ENCODE measurements at places on chromosomes 12 and 14.

DNA sequence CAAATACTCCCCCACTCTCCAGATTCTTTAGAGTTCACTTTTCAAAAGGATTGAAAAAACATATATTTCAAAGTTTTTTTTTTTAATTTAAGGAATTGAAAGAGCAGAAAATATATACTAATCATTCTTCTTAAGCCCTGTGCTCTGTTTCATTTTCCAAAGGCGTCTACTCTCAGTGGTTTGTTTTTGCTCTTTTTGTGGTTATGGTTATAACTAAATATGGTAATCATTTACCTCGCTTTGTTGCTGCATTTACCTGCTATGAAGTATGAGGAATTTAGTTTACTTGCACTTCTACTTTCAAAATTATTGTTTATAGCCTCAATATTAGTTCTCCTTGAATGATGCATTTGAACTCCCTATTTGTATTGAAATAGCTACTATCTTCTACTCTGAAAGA lies 55.9 kb upstream of the LRRK2 start:
- DNase-seq, result no peak

GRCh38 chr12:78018939-78019338 lies 188.2 kb downstream of the NAV3 start:
- DNase-seq, result no peak

GRCh38 chr12:31518680-31519227 lies 72.2 kb downstream of the DENND5B start:
- no peak for DNase-seq

- DNase-seq, result no peak
Observed at GRCh38 chr14:24311837-24312615, 724 bp downstream of the LTB4R start.

DNA sequence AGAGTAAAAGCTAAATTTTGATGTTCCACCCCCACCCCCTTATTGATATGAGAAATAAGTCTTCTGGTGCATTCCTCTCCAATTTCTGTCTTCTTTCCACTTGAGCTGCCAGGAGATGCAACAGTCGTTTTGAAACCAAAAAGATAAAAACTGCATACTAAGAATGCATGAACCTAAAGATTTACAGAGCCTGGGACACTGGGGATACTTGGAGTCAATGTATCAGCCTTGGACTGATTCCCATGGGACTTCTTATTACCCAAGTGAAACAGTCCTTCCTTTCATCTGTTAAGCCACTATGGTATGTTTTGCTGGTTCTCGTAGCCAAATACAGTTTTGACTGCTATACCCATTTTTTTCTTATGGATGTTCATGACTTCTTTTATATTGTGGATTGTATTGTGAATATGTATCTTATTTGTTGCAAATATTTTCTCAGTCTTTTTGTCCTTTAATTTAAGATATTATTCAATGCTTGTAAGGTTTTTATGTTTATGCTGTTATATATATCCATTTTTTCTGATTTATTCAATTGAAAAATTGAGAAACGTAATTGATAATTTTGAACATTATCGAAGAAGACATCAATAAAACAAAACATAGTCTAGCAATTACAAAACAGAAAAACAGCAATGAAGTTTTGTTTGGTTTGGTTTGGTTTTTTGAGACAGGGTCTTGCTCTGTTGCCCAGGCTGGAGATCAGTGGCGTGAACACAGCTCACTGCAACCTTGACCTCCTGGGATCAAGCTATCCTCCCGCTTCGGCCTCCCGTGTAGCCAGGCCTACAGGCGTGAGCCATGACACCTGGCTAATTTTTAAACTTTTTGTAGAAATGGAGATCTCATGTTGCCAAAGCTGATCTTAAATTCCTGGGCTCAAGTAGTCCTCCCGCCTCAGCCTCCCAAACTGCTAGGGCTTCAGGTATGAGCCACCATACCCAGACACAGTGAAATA lies 85.4 kb upstream of the ETV6 start:
- no peak for DNase-seq

GRCh38 chr14:101372894-101373620 lies 188.2 kb upstream of the DIO3 start:
- no peak for DNase-seq

DNA sequence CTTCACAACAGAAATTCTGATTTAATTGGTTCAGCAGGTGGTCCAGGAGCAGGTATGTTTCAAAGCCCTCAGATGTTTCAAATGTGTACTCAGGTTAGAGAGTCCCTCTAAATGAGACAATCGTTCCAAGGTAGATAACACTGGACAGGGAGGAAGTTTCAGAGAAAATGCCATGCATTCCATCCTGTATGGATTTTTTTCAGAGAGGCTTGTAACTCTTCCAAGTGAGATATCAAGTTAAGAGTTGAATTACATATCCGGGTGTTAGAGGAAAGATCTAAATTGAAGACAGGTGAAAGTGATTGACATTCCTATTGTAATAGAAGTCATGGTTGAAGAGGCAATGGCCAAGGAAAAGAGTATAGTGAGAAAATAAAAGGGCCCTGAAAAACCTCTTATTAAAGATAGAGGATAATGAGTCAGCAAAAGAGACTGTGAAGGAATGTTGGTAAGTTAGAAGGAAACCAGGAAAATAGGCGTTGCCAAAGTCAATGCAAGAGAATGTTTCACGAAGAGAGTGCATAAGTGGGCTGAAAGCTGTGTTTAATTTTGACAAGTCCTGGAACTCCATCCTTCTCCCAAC lies 105.8 kb downstream of the BMP4 start:
- DNase-seq, result no peak

DNA sequence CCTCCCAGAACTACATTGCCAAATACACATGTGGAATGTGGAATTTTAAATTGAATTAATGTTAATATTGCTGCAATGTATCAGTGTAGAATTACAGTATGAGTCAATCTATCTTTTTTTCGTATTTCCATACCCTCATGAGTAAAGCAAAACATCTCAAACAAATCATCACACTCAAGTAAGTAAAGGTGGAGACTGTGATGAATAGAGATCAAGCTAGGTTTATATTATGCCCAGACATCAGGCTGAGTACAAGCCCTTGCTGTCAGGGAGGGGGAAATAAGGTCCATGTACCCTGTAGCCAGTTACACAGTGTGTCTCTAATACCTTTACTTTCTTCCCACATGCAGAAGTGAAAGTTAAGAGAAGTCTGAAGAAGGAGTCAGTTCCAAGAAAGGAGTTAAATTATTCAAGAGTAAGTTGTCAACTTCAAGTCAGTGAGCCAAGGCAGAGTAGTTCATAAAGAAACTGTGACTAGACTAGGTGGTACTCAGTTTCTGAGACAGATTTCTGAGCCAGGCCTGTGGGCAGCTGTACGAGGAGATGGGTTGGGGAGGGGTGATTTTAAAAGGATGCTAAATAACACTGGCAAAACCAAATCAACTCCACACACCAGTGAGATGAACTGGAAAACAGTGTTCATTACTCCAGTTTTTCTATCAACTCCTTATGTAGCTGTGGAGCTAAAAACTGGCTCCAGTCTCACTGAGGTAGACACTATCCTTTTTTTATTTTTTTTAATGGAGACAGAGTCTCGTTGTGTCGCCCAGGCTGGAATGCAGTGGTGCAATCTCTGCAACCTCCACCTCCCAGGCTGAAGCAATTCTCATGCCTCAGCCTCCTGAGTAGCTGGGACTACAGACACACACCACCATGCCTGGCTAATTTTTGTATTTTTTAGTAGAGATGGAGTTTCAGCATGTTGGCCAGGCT lies 23.8 kb upstream of the STK38L start:
- DNase-seq, result no peak

DNA sequence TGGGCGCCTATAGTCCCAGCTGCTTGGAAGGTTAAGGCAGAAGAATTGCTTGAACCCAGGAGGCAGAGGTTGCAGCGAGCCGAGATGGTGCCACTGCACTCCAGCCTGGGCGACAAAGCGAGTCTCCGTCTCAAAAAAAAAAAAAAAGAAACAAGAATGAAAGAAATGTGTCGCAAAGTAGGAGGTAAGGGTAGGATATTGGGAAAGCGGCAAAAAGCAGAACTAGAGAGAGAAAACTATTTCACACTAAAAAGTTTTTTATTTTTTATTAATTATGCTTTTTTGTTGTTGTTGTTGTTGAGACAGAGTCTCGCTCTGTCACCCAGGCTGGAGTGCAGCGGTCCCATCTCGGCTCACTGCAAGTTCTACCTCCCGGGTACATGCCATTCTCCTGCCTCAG lies 17.7 kb downstream of the SBNO1 start:
- no peak for DNase-seq

- DNase-seq, result no peak
Observed at GRCh38 chr14:102227184-102227964, 77.6 kb downstream of the MOK start.

DNA sequence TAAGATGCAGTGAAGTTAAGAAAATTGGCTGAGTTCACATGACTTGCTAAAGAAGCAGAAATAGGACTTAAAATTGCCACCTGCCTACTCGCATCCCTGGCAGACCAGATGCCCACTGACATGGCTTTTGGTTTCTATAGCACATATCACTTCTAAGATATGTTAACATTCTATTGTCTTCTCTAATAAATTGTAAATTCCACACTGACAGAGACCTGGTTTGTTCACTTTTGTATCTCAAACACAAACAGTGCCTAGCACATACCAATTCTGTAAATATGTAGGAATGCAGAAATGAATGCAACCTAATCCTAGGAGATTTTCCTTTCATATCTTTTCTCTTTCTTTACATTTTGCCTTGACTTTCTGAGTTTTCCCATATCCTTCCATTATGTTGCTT lies 1047.6 kb downstream of the AACS start:
- DNase-seq, result no peak
